Ovary (tissue), 10 donors: ENCODE measurements at places on chromosomes 13 and 19.

DNA sequence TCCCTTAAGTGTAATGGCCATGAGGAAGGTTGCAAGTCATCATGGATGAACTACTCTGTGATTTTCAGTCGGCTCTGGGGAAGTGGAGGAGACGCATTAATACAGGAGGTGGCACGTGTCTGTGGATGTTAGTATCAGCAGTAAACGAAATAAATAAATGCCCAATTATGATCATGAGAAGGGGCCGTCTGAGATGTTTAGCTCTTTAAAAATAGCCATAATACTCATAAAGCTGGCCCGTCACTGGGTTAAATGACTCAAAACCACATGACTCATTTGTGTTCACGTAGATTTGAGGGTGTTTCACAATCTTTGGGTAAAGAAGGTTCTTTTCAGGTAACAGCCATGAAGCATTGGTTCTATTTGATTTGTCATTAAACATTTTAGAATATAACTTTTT lies 620.6 kb downstream of the GPC6 start:
- no peak overlapping the region for H3K4me3 ChIP-seq
- H3K27me3 ChIP-seq = no peaks in the 10 kb centered on the region
- no peaks in the 10 kb centered on the region for H3K36me3 ChIP-seq
- no peak overlapping the region for H3K27ac ChIP-seq

DNA sequence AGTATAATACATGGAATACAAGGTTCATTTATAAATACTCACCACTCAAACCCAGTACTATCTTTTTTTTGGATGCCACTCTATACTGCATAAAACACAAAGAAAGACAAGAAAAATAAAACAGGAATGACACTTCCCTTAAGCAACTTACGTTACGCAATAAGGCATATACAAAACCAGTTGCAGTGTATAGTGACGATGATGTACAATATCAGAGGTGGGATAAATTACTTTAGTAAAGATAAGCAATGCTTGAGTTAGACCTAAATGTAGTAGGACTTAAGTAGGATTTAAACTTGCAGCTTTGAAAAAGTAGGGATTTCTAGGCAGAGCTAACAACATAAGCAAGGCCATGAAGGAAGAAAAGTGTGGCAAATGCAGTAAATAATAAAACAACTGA lies 374.9 kb downstream of the SPRY2 start:
- no peak for DNase-seq
- H3K36me3 ChIP-seq = no peaks in the 10 kb centered on the region
- no peak overlapping the region for H3K4me3 ChIP-seq
- no peaks in the 10 kb centered on the region for H3K27me3 ChIP-seq
- H3K27ac ChIP-seq = no peak overlapping the region

DNA sequence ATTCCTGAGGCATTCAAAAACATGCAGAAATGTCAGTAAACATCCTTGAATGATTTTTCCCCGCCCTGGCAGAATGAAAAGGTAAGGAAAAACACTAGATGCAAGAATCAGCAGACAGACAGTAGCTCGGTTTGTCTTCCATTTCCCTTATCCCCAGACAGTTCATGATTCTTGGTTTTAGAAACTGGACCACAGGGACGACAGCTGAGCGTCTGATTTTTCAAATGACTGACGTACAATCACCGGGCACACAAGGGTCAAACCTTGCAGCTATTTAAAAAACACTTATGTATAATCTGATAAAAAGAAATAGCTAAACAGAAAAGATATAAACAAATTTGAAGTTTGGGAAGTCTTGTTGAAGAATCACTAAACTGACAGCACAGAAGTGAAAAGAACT lies 47.1 kb downstream of the DCLK1 start:
- no peaks in the 10 kb centered on the region for H3K4me1 ChIP-seq
- H3K36me3 ChIP-seq = no peaks in the 10 kb centered on the region
- DNase-seq = no peak
- H3K4me3 ChIP-seq = no peak overlapping the region
- no peaks in the 10 kb centered on the region for H3K27me3 ChIP-seq

DNA sequence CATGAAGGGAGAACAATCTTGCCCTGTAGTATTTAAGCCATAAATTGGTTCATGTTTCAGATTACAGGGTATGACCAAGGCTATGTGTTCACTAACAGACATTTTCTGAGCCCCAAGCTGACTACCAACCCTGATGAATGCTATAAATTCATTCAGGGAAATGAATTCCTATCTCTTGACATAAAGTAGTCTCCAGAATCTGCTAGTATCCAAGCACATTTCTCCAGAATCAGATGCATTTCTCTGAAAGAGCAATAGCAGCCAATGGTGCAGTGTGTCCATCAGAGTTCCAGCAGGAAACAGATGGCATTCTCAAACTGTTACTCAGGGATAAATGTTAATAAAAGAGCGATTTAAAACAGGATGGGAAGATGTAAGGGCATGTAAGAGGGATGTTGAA lies 226.4 kb downstream of the COG6 start:
- no peaks in the 10 kb centered on the region for H3K27me3 ChIP-seq
- H3K36me3 ChIP-seq = no peaks in the 10 kb centered on the region
- peaks cover 2% of the 10 kb centered on the region for H3K4me1 ChIP-seq
- H3K27ac ChIP-seq = no peak overlapping the region

DNA sequence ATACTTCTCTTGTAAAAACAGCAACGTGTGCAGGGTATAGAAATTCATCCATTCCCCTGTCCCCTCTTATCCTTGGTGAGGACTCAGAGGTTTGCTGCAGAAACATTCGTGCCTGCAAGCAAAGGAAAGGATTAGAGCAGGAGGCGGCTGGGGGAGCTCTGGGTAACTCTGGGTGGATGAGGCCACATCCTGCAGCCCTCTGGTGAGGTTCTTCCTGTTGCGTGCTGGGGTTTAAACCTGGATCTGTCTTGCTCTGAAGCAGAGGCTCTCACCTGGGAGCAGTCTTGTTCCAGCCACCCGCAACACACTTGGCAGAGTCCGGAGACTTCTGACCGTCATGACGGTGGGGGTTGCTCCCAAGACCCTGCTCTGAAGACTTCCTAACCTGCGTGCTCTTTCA lies 69.2 kb downstream of the ATP11A start:
- H3K36me3 ChIP-seq = no peaks in the 10 kb centered on the region
- DNase-seq = no peak
- H3K4me1 ChIP-seq = no peaks in the 10 kb centered on the region
- no peaks in the 10 kb centered on the region for H3K27me3 ChIP-seq
- H3K4me3 ChIP-seq = no peak overlapping the region

GRCh38 chr13:28754698-28755545 lies 36.2 kb upstream of the SLC46A3 start:
- no peak overlapping the region for H3K4me3 ChIP-seq
- no peaks in the 10 kb centered on the region for H3K27me3 ChIP-seq
- no peaks in the 10 kb centered on the region for H3K36me3 ChIP-seq
- H3K27ac ChIP-seq = no peak overlapping the region

- no peaks in the 10 kb centered on the region for H3K36me3 ChIP-seq
- H3K27ac ChIP-seq = no peak overlapping the region
- H3K4me1 ChIP-seq = no peaks in the 10 kb centered on the region
Observed at GRCh38 chr13:20969182-20969581, 66.6 kb upstream of the XPO4 start.

DNA sequence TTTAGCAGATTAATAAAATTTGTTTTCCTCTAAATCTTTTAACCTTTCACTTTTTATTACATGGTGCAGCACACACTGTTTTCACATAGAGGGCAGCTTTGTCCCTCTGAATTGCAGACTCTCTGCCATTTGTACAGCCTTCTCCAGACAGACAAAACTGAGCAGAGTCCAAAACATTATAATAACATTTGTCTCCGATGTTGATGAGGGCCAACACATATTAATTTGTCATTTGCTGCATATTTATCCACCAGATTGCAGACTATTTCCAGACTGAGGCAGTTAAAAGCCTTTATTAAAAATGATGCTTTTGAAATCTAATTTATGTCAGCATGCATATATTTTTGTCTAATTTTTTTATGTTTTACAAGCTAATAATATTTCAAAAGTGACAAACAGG lies 1251.9 kb upstream of the SLC10A2 start:
- no peaks in the 10 kb centered on the region for H3K27me3 ChIP-seq
- no peak for DNase-seq
- no peak overlapping the region for H3K27ac ChIP-seq
- no peaks in the 10 kb centered on the region for H3K4me1 ChIP-seq
- H3K4me3 ChIP-seq = no peak overlapping the region

DNA sequence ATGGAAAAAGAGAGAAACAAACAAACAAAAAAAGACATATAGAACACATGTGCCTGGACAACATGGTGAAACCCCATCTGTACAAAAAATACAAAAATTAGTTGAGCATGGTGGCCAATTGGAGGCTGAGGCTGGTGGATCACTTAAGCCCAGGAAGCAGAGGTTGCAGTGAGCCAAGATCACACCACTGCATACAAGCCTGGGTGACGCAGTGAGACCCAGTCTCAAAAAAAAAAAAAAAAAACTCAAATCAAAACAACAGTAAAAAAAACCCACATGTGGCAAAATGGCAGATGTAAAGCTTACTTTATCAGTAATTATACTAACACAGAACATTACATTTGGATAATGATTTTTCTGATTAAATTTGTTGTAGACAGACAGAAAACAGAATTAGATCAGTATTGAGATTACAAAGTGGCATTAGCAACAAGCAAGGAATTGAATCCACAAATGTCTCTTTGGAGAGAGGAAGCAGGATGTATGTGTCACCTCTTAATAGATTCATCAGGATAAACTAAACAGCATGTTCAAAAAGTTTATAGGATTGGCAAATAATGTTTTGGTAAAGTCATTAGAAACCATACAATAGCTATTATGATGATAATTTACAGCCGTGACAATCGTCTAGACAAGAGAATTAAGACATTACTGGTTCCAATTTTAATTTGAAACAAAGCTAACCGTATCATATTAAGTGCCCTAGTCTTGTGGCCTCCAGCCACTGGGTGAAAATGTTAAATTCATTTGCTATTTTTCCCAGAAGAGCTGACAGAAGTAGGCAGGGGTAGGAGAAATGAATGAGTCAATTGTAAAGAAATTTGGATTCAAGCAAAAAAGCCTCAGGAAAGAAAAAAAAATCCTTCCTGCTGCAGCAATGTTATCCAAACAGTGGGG lies 206.0 kb downstream of the FGF14 start:
- no peak overlapping the region for H3K27ac ChIP-seq
- H3K36me3 ChIP-seq = no peaks in the 10 kb centered on the region
- DNase-seq = no peak
- no peaks in the 10 kb centered on the region for H3K4me1 ChIP-seq
- no peak overlapping the region for H3K4me3 ChIP-seq

DNA sequence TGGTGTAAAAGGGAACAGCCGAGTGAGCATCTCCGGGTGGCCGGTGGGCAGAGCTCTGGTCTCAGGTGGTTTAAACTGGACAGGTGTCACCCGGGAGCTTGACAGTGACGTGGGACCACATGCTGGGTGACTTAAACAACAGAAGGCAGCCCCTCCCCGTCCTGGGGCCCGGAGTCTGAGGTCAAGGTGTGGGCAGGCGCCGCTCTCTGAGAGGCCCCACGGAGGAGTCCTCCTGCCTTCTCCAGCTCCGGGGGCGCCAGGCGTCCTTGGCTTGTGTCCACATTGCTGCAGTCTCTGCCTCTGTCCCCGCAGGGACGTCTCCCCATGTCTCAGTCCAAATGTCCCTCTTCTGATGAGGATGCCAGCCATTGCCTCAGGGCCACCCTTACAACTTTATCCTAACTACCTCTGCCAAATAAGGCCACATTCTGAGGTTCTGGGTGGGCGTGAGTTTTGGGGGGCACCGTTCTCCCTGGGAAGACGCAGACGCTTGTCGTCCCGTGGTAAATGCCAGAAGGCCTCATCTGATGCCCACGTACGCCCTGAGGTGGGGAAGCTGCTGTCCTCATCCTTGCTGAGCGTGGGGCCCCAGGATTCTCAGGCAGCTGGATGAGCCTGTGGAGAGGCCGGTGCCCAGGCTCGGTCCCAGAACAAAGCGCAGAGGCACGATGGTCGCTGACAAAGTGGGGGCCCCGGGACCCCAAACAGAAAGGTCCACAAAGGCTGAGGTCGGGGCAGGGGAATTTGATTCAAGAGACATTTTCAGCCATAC lies 12.9 kb downstream of the GZMM start:
- no peak for DNase-seq
- H3K4me3 ChIP-seq = no peak overlapping the region
- peaks cover 6% of the 10 kb centered on the region for H3K4me1 ChIP-seq
- H3K36me3 ChIP-seq = no peaks in the 10 kb centered on the region

- H3K27me3 ChIP-seq = no peaks in the 10 kb centered on the region
- H3K36me3 ChIP-seq = no peaks in the 10 kb centered on the region
- no peak overlapping the region for H3K27ac ChIP-seq
Observed at GRCh38 chr19:54416695-54417491, 1.6 kb downstream of the TTYH1 start.

DNA sequence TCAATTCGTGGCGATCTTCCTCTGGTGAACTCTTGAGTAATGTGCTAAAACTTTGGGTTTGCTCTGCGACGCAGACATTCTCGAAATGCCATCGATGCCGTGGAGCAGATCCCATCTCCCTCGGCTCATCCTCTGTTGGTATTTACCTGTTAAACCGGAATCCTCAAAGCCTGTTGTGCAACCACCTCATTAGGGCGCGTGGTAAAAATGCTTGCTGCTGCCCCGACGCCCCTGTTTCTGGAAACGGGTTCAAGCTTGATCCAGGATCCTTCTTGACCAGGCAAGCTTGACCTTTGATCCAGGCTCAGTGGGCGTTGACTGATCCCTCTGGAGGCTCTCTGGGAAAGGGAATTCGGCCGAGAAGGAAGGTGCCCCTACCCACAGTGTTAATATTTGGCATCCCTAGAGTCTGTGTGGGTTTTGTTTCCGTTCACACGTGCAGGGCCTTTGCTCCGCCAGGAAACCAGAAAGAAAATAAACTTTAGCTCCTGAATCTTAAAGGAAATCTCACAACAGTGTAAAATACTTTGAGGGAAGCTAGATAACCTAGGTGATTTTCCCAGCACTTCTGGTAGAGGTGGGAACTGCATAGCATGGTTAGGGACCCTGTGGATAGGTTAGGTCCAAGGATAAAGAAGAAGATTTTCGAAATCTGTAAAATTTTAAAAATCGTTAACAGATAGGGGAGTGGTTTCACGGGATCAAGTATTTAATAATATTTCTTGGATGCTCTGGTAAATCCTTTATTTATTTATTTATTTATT lies 1.1 kb downstream of the LSM14A start:
- no peaks in the 10 kb centered on the region for H3K27me3 ChIP-seq
- H3K36me3 ChIP-seq = no peaks in the 10 kb centered on the region
